ENCODE measurements at places on chromosomes 3 and 15. TPM values are rescaled to one million over a fixed set of nuclear protein-coding genes. Genes with fewer than 3 reads are reported as not detected.

GASK1A gene
- 1.8 TPM for total RNA-seq

DCP1A gene
- total RNA-seq: 17.2 TPM

CCR3 gene
- total RNA-seq: 0.26 TPM

GRCh38 chr15:60660290-60661051 is 181.5 kb upstream of the ICE2 start:
- peak; percentile 89 for DNase-seq

CBLB gene
- total RNA-seq: 26.9 TPM

GRCh38 chr3:134260987-134261386 is 10.3 kb upstream of the RYK start:
- no peak for DNase-seq

CFAP20DC gene
- total RNA-seq: 3.8 TPM

- DNase-seq: peak; percentile 39
Observed at GRCh38 chr15:76239786-76240185, 71.5 kb downstream of the ETFA start.

DNA sequence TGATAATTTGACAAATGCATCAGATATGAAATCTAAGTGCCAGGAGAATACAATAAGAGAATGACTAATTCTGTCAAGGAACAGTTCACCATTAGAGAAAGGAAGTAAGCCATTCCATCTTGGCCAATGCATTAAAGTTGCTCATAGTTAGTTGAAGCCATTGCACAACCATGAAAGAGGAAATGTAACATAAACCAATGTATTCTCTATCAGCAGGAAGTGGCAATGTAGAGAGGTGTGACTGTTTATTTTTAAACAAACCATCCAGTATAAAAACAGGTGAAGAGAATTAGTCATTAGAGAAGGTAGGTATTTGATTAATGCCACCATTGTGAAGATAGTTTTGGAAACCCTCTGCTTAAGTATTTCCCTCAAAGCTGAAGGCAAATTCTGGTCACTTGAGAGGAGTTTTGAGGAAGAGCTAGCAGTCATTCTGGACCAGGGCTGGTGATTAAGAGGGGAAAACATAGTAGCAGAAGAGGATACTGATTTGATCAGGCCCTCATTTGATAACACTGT is 10.7 kb upstream of the ANXA2 start:
- DNase-seq: peak; percentile 88

Data from fibroblast of lung (primary cell).